Glutamatergic neuron (in vitro differentiated cells): ENCODE measurements at places on chromosomes 16 and 17. TPM values are rescaled to one million over a fixed set of nuclear protein-coding genes. Genes with fewer than 3 reads are reported as not detected.
A peak's percentile ranks its signal among the peaks of the same experiment; 100 is the strongest.

Gene ANKFN1
- total RNA-seq = 0.96 TPM

Gene SERPINF2
- total RNA-seq = 0.37 TPM

Gene ZG16
- total RNA-seq = not detected

Gene PRSS53
- total RNA-seq = 20.4 TPM

Gene TNFRSF17
- not detected for total RNA-seq

Gene OMG
- total RNA-seq = not detected

Gene PLK1
- total RNA-seq = 16.9 TPM

Gene TAF15
- total RNA-seq = 180 TPM

Gene TP53TG3C
- not detected for total RNA-seq

Gene HEXIM2
- 8.4 TPM for total RNA-seq

DNA sequence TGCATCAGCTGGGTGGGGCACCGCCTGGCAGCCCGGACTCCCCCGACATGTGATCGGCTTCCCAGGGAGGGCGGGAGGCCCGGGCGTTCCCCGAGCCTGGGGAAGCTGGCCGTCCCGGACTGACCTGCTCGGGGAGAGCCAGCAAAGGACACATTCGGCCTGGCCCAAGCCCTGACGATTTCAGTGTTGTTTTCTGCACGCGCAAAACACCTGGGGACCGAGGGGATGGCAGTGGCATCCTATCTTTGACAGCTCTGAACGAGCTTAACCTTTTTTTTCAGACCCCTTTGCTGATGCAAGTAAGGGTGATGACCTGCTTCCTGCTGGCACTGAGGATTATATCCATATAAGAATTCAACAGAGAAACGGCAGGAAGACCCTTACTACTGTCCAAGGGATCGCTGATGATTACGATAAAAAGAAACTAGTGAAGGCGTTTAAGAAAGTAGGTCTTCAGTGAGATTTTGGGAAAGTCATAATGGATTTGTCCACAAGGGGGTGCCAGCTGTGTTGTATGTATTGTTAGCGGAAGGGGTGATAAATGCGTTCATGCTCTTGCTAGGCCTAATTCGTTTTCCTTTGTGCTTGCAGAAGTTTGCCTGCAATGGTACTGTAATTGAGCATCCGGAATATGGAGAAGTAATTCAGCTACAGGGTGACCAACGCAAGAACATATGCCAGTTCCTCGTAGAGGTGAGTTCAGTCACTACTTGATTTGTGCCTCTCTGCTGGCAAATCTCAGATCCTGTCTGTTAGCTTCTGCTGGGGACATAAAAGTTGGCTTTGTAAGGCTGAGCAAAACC lies 1.0 kb downstream of the EIF1 start:
- DNase-seq = no peak

GRCh38 chr16:57083485-57084126 lies 8.8 kb upstream of the CPNE2 start:
- no peak for DNase-seq

- DNase-seq = no peak
Observed at GRCh38 chr16:26598998-26599784, 467.5 kb upstream of the C16orf82 start.

GRCh38 chr16:68985268-68985667 lies 120.2 kb upstream of the HAS3 start:
- no peak for DNase-seq

DNA sequence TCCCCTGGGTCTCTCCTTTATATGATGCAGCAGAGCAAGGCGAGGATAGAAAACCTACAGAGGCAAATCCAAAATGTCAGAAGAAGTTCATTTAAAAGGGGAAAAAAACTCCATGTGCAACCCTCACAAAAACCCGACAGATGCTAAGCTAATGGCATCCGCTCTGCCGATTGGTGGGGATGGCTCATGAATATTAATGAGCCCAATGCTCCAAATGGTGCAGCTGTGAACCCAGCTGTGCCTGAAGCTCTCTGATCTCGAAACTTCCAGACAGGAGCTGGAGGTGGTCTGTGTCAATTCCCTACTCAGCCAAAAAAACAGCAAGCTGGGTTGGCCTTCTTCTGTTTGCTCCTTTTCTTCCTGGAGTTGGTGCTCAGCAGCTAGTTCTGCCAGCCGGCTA lies 15.5 kb downstream of the SNX11 start:
- peak; percentile 53 for DNase-seq

GRCh38 chr17:51059781-51060180 lies 60.9 kb downstream of the SPAG9 start:
- DNase-seq = no peak

DNA sequence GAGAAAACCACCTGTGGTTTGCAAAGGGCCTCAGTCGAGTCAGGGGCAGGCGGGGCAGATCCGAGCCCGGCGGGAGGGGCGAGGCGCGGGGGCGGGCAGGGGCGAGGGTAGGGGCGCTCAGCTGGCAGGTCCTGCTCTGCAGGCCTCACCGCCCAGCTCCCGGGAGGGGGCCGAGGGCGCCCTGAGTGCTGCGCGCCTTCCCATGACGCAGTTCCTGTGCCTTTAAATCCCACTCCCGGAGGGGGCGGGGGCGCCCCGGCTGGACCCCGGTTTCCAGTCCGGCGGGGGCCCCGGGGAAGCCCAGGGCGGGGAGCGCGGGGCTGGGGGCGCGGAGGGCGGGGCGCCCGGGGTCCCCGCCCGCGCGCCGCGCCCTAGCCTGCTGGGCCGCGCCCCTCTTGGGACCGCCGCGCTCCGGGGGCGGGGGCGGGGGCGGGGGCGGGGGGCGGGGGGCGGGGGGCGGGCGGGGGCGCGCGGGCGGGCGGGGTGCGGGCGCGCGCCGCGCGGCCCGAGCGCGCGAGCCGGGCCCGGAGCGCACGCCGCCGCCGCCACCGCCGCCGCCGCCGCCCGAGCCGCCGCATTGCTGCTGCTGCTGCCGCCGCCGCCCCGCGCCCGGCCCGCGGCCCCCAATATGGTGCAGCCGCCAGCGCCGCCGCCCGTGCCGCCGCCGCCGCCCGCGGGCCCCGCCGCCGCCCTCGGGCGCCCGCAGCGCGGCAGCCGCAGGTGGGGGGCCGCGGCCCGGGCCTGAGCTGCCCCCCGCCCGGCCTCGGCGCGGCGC lies at the start of gene JPH3:
JPH3 (plus strand) TSS at position 508 of the 775 bp plus-strand sequence. CDS start 639 bp downstream, outside the sequence.
- DNase-seq = peak; percentile 48

DNA sequence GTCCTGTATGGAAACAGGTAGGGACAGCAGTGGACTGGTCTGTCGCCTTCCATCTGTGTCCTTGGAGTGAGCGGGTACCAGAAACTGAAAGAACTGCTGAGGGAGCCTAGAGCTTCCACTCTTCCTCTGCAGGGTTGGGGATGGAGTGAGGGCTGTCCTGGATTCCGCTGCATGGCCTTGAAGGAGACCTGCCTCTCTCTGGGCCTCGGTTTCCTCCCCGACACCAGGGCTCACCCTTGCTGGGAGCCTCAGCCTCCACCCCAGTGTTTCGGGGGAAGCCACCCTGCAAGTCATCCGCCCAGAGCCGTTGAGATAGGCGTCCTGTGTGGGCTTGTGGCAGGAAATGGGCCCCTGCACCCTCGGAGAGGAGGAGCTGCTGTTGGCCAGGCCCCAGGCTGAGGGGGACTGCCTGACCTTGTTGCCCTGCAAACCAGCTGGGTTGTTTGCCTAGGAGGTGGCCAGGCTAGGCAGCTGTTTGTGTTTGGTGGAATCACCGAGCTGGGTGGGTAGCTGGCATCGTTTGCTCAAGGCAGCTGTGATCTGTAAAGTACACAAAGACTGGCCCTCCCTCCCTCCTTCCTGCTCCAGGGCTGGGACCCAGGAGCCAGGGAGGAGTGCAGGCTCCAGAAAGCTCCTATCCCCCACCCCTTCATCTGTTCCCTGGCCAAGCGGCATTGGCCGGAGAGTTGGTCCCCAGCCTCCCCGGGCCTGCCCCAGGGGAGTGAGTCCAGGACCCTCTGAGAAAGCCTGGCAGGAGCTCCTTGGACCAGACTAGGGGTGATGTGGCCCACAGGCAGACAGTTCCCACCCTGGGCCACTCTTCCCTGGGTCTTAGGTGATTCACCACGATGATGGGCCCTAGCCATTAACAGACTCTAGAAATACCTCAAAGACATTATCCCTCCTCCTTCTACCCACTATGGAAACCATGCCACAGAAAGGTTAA lies 1.3 kb downstream of the RAB37 start:
- no peak for DNase-seq

GRCh38 chr17:42585353-42585752 lies 7.8 kb upstream of the PSMC3IP start:
- DNase-seq = no peak

- no peak for DNase-seq
Observed at GRCh38 chr17:78996781-78997201, 12.8 kb downstream of the CANT1 start.

DNA sequence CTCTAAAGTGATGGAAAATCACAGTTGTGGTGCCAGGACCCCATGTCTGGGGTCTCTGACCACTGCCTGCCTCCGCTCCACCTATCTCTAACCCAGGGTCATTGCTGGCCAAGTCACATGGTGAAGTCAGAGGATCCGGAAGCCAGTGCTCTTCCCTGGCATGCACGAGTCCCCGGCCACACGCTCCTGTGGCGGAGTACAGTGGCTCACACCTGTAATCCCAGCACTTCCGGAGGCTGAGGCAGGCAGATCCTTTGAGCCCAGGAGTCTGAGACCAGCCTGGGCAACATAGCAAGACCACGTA lies 21.5 kb upstream of the RBFOX3 start:
- no peak for DNase-seq

GRCh38 chr17:70070305-70071027 lies 4.6 kb upstream of the KCNJ16 start:
- DNase-seq = no peak

GRCh38 chr16:5850632-5851392 lies 753.2 kb upstream of the EEF2KMT start:
- no peak for DNase-seq

DNA sequence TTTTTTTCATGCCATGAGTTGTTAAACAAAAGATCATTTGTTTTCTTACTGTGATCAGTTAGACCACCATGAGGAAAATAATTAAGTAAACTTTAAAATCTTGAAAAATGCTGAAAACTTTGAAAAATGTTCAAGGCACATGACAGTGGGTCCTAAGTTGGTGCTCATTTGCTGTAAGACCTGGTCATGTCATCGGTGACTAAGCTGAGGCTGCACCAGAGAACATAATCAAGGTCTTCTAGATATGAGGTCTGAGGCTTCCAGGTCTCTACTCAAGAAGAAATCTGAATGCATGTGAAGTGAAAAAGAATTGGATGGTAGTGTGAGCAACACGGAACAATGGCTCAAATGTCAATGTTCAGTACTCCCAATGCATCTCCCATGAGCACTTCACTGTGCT lies 87.6 kb downstream of the CFDP1 start:
- no peak for DNase-seq

DNA sequence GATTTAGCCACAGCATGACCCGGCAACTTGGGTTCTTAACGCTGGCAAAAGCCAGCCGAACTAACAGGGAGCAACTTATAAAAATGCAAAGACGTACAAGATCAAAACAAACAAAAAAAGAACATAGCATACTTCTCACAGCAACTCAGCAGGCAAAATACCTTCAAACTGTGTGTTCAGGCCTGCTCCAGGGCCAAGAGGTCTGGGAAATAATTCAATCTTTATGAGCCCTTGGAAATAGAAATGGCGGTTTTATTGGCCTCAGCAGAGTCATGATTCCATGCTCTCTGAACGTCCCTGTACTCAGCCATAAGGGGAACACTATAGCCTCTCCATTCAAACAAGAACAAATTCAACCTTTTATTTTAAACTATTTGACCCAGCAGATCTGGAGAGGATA lies 101.3 kb upstream of the C17orf78 start:
- DNase-seq = no peak

DNA sequence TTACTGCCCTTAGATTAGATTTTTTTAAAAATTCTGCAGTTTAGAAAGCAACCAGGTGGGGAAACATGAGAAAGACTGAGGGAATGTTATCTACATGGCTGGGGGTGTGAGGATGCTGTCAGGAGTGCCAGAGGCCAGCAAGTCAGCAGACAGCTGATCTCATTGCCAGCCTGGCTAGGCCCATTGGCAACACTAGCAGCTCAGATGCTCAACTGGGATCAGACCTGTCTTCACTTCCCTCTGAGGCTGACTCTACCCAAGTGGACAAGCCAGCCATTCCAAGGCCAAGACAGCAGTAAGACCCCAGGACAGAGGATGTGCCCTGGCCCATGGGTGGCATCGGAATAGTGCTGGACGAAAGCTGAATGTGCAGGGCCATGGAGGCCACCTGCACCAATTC lies 96.2 kb downstream of the TMEM132E start:
- DNase-seq = no peak

DNA sequence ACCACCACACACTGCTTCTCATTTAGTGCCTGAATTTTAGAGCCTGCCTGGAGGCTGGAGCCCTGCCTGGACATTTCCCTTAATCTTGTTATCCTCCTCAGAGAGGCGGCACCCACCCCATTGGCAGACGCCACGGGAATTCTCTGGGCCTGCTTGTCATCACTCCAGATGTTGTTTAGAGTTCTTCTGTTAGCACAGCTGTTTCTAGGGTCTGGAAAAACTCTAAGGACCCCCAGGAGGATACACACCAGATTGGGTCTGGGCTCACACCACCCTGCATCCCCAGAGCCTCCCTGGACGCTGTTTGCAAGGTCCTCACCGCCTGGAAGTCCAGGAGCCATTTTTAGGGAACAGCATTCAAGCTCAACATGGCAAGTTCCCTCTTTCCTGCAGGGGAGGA lies 565 bp upstream of the XAF1 start:
- DNase-seq = no peak

- DNase-seq = peak; percentile 81
Observed at GRCh38 chr17:73657473-73658116, 13.3 kb upstream of the SDK2 start.

DNA sequence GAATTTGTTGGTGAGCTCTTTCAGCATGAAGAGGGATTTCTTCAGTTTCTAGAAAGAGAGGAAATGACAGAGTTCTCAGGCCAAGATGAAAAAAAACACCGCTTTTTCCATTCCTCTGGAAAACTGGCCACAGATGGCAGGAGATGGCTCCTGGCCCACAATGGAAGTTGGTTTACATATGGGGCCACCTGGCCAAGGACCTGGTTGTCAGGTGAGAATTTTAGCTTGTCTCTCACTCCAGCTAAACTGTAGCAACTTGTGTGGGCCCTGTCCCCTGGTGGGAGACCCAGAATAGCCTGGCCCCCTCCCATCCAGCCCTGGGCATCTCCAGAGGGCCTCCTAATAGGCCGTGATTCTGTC lies 33.6 kb downstream of the LGALS9 start:
- no peak for DNase-seq

DNA sequence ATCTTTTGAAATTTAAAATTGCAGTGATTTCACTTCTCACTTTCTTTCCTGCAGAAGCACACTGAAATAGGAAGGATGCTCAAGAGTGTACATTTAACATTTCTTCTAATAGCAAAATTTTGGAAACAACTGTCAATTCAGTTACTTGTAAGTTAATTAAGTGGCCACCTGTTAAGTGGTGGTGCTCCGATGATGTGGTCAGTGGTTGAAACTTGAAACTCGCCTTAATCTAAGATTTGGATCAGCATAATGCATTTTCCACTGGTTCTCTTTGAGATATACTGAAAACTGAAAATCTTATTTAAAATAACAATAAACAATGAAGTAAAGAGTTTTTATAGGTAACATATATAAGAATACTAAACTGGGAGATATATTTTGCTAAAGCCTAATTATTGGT lies 7.0 kb upstream of the MYH8 start:
- no peak for DNase-seq
